ENCODE measurements at places on chromosomes 16 and 17. TPM values are rescaled to one million over a fixed set of nuclear protein-coding genes. Genes with fewer than 3 reads are reported as not detected.

The C17orf50 gene
- total RNA-seq = not detected

The SRSF1 gene
- total RNA-seq = 372 TPM

The GP1BA gene
- not detected for total RNA-seq

The SLC13A5 gene
- not detected for total RNA-seq

The TM4SF5 gene
- total RNA-seq = not detected

The HOXB1 gene
- not detected for total RNA-seq

The NOTUM gene
- 0.09 TPM for total RNA-seq

The KRTAP4-9 gene
- not detected for total RNA-seq

The TCAP gene
- 0.37 TPM for total RNA-seq

The CA7 gene
- total RNA-seq = not detected

The ANTKMT gene
- total RNA-seq = 25.4 TPM

The TBC1D28 gene
- total RNA-seq = not detected

The KRTAP4-12 gene
- total RNA-seq = not detected

The STAC2 gene
- total RNA-seq = not detected

The NGFR gene
- total RNA-seq = 0.18 TPM

The MMP2 gene
- 1,311 TPM for total RNA-seq

The ZFPM1 gene
- total RNA-seq = 1.6 TPM

The SLC43A2 gene
- 6.5 TPM for total RNA-seq

The RPRML gene
- not detected for total RNA-seq
